Stimulated activated CD8-positive, alpha-beta memory T cell treated with anti-CD3 and anti-CD28 coated beads, Interleukin-15, amount 100 ng/mL, for 4 hours (primary cell): ENCODE measurements at places on chromosomes 16 and 17.

GRCh38 chr16:49419006-49419405, 45.4 kb downstream of the C16orf78 start:
- no peak for DNase-seq

GRCh38 chr17:2797637-2798036, 1.4 kb downstream of the RAP1GAP2 start:
- no peak for DNase-seq

GRCh38 chr17:77572851-77573250, 385.7 kb upstream of the TNRC6C start:
- no peak for DNase-seq

DNA sequence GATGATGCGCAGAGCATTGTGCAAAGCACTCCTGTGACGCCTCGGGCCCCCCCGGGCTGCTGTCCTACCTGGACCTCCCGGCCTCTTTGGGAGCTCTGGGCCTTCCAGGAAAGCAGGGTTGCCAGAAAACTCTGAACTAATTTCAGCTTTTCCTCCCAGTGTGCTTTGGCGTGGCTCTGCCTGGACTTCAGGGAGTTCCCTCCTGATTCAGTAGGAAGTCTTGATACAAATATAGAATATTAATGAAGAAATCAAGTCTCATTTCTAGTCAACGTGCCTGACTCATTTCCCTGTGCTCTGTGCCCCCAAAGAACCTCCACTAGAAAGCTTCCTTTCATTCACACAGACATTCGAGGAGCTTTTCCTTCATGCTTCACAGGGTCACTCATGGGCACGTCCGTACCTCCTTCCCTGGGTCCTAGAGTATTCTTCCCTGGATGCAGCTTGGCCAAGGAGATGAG, 84.0 kb upstream of the NOL11 start:
- no peak for DNase-seq

- DNase-seq = no peak
Measured at GRCh38 chr16:49488740-49489525, 115.3 kb downstream of the C16orf78 start.

GRCh38 chr17:61757168-61757567, 106.2 kb downstream of the BRIP1 start:
- no peak for DNase-seq
